ENCODE measurements at places on chromosomes 6 and 20.

DNA sequence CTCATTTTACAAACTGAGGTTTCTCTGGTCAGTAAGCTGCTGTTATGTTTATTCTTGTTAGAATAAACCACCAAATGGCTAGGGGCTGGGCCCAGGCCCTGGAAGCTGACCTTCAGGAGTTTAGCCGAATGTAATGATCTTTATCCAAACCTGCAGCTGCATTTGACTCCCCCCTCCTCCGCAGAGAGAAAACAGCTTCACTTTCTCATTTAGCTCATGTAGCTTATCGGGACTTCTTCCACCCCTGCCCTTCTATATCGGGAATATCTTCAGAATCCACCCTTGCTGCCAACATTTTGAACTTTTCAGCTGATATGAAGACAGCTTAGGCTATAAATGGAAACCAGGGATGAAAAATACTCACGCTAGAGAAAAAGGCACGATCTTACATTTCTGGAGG, 102.6 kb downstream of the ZMYND8 start:
- DNase-seq: no peak

DNA sequence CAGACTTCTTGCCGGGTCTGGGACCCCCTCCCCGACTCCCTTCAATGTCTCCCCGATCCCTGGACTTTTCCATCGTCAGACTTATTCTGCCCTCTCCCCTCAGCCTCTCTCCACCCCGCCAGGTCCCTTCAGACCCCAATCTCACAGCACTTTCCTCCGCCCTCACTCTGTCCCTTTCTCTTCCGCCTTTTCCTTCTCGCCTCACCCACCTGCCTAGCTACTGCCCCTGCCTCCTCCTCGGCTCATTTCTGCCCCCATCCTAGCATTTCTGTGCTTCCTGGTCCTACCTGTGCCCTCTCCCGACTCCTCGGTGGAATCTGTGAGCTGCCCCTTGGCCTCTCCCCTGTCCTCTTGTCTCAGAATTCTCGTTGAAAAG, 616 bp downstream of the CHMP4B start:
- no peak for DNase-seq

DNA sequence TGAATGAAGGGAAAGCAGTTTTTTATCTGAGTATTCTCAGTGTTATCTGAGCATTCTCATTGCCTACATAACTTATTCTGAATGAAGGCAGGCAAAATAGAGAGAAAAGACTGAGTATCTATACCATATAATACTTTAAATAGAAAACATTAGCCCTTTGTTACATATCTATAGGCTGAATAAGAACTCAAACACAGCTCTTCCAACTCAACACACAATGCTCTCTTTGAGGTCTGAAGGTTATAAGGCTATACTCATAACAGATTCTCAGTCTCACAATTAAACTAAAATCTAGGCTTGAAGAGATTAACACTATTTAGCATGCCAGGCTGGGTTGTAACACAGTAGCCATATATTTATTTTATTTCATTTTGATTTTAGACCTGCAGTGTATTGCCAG, 56.9 kb downstream of the EYS start:
- no peak for DNase-seq

DNA sequence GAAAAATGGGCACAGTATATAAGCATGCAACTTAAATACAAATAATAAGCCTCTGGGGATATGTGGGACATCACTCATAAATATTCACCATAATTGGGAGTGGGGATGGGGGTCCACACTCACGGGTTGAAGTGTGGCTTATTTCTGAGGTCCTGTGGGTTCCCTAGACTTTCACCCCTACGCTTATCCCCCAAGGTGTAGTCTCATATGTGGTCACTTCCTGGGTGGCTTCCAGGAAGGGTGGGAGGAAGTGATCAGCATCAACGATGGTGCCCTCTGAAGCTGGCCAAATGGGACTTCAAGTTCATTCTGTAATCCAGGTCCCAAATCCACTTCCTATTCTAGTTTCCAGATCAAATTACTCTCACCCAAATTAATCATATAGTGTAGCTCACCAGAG, 59.5 kb downstream of the GNAS start:
- DNase-seq: no peak

- DNase-seq: peak; percentile 84
These were observed 80.2 kb downstream of the GMPR start for GRCh38 chr6:16318538-16318937.

DNA sequence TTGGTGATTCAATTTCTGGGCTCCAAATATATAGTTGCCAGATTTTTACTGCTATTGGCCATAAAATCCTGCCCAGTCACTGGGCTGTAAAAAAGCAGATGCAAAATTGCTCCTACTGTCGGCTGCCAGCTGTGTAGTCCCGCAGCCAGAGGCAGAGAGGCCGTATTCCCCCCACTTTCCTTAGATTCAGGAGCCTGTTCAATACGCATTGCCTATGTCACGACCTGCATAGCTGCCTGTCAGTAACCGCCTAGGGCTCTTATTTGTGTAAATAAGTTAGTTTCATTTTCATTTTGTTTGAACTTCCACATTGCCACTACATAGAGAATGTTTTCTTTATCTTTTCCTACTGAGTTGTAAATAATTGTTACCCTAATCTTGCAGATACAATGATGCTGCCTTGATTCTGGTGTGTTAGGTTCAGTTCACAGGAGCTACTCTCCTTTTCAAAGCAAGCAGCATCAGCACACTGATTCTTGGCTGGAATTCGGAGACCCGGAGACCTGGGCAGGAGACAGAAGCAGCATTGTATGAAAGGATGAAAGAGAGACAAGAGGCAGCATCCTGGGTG, 46.0 kb upstream of the UST start:
- peak; percentile 64 for DNase-seq
